Osteoblast (primary cell): ENCODE measurements at places on chromosomes 11 and 22. TPM values are rescaled to one million over a fixed set of nuclear protein-coding genes. Genes with fewer than 3 reads are reported as not detected.

The OR10D3 gene
- not detected in 2 replicates for total RNA-seq

The PIH1D2 gene
- 2.7 and 2.9 TPM in 2 replicates for total RNA-seq

The MFRP gene
- not detected in 2 replicates for total RNA-seq

The ADAMTS8 gene
- under 0.01 TPM in 1 of 2 replicates, not detected in the other for total RNA-seq

The DHCR7 gene
- total RNA-seq = 58.3 and 60.4 TPM in 2 replicates

The UPK2 gene
- total RNA-seq = not detected in 2 replicates

The SIAE gene
- total RNA-seq = 10.5 and 11.5 TPM in 2 replicates
